ENCODE measurements at places on chromosomes 7 and 10.

DNA sequence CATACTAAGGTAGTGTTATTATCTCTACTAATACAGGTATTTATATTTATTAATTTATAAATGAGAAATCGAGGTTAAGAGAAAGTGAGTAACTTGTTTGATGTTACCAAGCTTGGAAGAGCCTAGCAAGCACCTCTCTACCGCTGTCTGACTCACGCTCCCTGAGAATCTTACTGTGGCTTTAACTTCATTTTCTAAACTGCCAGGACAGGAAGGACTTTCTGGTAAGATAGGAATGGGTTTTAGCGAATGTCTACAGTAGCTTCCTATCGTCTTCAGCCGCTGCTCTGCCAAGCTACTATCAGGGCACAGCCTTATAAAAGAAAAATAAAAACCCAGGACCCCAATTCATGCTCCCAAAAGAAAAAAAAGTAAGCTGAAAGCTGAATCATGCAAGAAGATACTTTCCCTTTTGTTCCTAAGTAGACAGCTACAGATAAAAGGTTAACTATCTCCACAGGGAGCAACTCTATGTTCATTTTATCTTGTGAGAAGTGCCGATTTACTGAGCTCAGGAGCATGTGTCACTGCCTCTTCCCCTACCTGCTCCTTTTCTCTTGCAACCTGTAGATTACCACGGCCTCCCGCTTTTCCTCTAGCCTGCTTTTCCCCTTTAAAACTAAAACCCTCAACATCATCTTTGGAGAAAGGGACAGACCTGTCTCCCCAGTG, 60.2 kb downstream of the THNSL1 start:
- no peak for DNase-seq

- no peak for DNase-seq
Measured at GRCh38 chr10:103367379-103367781, 396 bp upstream of the TAF5 start.

DNA sequence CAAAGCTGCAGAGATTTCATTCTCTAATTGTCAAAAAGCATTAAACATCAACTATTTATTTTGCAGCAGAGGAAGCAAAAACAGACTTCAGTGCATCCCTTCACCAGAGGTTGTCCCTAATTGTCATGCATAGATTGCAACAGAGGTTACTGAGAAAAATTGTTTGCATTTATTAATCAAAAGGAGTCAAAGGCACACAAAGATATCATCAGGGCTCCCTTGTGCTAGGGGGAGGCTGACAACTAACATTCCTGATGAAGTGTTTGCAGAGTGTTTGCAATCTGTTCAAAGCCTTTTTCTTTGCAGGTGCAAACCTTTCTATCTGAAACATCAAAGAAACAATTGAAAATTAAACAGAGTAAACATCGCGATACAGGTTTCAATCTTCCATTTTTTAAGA, 227.5 kb downstream of the TEX36 start:
- no peak for DNase-seq

DNA sequence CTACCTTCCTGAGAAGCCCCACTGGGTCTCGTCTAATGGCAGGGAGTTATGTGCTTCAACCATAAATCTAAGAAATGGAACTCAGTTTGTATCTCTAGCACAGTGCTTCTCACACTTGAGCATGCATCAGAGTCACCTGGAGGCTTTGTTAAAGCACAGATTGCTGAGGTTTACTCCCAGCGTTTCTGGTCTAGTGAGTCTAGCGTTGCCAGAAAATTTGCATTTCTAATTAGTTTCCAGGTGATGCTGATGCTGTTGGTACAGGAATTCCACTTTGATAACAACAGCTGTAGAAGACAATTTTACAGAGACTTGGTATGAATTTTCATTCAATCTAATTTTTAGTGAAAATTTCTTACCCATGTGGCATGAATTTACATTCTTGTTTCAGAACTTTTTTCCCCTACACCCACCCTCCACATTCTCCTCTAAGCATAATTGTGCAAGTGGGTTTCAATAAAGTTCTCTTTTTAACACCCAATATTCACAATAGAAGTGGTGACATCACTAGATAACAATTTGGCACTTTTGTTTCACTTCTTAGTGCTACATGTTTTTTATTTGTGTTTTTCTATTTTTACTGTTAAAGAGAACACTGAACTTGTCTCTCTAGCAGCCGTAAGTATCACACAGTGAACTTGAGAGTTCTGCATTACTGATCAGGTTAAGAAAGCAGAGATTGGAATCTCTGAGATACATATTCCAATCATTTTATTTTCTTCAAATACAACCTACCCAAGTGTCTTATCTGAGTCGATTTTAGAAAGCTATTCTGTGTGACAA, 48.4 kb upstream of the BET1 start:
- DNase-seq, result no peak

GRCh38 chr10:77377678-77378352, 259.8 kb downstream of the KCNMA1 start:
- DNase-seq, result no peak
